NCI-H1930 (cell line): ENCODE measurements at places on chromosomes 7 and 10.

DNA sequence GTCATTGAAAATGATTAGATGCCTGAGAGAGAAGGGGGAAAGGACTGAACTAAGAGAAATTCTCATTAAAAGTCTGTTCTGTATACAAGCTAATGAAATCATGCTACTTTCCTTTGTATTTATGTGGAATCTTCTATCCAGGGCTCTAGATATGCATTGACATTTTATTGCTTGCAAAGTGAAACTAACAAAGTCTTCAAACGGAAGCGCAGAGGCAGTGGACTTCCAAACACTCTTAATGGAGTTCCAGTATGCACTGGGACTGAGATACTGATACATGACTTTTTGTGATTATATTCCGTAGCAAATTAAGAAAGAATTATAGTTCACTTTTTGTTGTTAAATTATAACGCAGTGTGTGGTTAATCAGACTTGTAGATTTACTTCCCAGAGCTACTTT lies 166.8 kb upstream of the TBX20 start:
- no peak for DNase-seq

DNA sequence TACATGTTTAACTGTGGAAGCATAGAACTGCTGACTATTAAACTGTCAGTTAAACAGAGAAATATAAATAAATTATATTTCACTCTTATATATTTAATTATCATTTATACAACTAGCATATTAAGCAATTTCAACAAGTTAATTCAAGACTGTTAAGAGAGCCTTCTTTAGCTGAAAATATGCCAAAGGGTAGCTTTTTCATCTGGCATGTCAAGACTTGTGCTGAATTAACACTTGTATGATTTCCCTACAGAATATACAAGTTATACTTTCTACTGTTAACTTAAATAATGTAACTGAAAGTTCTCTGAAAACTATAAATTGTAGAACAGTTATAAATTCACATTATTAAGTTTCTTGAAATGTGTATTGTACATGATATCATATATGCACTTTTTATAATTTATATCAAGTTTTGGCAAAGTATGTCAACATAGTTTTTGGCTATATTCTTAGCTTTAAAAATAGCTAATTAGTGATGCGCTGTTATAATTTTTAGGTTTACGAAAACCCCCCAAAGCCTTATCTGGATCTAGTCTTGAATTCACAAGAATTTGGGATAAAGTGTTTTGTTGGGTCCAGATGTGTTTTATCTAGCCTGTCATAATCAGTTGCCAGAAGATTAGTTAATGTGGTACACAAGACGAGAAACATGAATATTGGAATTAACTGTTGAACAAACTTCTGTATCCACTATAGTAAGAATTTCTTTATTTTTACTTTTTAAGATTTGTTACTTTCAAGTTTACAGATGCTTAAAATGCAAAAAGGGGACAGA lies 231.1 kb upstream of the FOXP2 start:
- DNase-seq, result no peak

DNA sequence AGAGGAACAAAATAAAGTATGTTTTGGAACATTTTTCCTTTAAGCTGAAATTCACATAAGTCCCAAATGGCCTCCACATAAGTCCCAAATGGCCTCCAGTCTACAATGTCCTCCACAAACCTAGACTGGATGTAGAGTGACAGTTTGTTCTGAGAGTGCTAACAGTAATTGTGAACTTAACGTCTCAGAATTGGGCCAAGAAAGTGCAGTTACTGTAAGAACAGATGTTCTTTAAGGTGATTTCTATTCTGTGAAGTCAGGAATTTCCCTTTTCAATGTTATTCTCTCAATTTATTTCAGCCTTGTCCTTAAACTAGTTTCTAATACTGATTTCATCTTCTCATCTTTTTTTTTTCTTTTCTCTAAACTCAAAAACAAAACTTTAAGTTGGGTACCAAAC lies 188.7 kb upstream of the SEMA3E start:
- no peak for DNase-seq

- no peak for DNase-seq
These were observed 142.0 kb downstream of the LCOR start for GRCh38 chr10:96973809-96974747.

GRCh38 chr10:1499359-1499957 lies 237.9 kb downstream of the ADARB2 start:
- no peak for DNase-seq

GRCh38 chr7:133858311-133858710 lies 268.8 kb upstream of the LRGUK start:
- no peak for DNase-seq

DNA sequence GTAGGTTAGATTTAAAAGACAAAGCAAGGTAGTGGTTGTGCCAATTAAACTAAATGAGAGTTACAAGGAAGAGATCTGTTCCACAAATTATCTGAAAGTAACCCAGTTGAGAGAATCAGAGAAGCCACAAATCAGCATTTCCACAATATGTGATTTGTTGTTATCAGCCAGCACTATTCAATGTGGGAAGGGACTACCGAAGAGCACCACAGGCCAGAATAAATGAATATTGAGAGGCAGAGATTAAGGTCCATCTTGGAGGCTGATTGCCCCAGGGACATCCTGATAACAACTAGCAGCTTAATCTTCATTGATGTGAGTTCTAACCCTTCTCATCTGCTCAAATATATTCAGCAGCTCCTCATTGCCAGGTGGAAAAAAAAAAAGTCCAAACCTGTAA lies 367.6 kb downstream of the MALRD1 start:
- DNase-seq, result no peak

- DNase-seq, result no peak
These were observed 77.7 kb downstream of the VWA2 start for GRCh38 chr10:114316744-114317143.

DNA sequence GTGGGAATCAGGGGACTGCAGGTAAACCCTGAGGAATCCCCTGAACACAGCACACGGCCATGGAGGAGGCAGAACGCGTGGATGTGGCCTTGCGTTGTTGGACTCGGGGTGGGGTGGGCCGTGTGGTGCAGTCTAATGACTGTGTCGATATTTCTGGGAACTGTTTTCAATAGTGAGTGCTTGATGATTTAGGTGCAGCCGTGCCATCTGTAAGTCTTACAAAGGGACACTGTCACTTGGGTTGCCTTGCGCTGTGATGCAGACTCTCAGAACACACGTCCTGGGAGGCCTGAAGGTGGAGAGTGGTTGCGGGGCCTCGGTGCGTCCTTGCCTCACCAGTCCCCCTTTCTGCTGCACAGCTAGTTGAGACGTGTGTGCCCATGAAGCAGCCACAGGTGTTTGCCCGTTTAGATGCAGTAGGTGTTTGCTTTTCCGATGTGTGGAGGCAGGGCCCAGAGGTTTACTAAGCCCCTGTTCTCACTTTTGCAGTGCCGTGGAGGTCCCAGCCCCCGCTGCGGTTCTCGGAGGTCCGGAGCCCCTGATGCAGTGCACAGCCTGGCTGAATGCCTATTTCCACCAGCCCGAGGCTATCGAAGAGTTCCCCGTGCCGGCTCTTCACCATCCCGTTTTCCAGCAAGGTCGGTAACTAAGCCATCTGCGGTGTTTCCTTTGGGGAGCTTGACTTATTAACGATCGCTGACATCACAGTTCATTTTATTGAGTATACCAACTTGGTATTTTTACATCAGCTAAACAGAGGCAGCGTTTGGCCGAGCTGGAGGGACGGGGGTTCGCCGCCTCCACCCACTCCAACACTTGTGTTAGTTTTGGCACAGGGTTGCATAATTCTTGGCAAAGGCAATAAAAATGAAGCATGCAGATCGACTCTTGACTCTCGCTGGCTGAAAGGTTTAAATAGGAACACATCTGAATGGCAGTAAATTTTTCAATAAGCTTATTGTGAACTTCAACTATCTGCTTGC lies 240.7 kb downstream of the MGMT start:
- no peak for DNase-seq

DNA sequence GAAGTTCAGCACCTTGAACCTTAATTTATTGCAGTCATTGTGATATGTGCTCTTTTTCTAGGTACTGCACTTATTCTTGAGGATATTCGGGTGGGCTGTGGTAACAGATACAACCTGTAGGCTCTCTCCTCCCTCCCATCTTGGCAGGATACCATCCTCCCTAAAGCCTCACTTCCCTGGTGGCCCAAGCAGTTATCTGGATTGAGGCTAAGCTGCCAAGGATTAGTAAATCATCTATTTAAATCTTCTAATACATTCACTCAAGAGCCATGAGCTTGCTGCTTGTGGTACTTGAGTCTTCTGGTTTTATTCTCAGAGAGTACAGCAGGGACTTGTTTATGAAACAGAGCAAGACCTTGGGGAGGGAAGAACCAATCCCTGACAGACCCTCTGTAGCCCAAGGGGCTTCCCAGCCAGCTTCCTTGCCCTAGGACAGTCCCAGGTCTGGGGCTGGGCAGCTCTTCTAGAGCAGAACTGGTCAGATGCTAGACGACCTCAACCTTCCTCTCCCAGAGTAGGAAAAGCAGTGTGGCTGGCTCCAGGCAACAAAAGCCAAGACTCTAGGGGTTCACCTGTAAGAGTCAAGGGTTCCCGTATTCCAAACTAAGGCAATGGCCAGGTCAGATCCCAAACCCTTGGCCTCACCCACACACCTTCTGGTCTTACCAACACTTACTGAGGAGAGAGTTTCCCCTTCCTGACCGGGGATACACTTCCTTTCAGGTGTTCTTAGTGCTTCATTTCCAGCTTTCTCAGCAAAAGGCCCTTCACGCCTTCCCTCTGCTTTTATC lies 21.3 kb downstream of the WNT8B start:
- DNase-seq, result no peak
